ENCODE measurements at places on chromosomes 4 and X.

DNA sequence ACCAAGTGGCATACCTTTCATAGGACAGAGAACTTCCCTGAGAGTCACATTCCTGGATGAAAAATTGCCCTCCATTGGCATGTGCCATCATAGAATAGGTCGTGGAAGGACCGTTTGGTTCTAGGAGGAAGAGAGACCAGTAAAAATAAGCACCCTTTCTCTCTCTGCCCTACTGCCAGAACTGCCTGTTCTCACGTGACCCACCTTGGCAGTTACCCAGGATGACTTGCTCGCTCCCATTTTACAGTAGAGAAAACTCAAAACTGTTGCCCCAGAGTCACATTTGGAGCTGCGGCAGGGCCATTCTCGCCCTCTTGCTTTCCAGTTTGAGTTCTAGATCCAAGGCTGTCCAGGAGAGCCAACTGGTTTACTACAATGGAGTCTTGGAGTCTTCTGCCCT lies 1.1 kb upstream of the NLGN3 start:
- DNase-seq, result no peak

- no peak for DNase-seq
Observed at GRCh38 chrX:11465648-11466411, 172.6 kb downstream of the AMELX start.

- no peak for DNase-seq
Observed at GRCh38 chr4:97396097-97396496, 747.2 kb downstream of the STPG2 start.

- no peak for DNase-seq
Observed at GRCh38 chr4:15027921-15028435, 25.7 kb downstream of the CPEB2 start.

DNA sequence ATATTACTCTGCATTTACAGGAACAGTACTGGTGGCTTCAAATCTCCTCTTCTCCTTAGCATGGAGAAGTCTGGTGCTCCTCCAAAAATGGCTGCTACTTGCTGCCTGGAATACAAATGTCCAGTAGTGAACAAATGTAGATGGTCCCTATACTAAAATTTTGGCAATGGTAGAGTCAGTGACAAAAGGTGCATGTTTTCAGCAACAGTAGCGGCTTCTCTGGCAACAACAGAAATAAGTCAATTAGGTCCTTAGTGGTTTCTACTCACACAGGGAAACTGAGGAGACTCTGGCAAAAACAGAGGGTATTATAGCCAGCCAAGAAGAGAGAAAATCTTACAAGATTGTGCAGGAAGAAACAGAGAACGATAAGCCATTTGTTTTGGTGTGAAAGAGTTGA lies 1368.4 kb upstream of the ADGRL3 start:
- DNase-seq, result no peak

DNA sequence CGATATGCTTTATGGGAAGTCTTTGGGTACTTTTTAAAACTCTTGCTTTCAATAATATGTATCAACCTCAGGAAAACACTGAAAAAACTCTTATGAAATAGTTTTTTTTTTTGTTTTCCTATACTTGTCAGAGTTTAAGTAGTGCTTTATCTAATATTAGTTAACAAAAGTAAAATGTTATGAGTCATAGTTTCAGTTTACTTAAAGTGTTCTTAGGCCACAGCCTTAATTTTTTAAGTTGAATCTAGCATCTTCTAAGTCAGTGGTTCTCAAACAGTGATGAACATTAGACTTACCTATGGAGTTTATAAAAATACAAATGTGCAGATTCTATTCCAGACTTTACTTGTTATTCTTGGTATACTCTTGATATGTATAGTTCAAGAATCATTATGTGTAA lies 26.3 kb upstream of the ADGRL3 start:
- no peak for DNase-seq

GRCh38 chr4:158042591-158043030 lies 130.2 kb downstream of the GASK1B start:
- DNase-seq, result peak; percentile 93

DNA sequence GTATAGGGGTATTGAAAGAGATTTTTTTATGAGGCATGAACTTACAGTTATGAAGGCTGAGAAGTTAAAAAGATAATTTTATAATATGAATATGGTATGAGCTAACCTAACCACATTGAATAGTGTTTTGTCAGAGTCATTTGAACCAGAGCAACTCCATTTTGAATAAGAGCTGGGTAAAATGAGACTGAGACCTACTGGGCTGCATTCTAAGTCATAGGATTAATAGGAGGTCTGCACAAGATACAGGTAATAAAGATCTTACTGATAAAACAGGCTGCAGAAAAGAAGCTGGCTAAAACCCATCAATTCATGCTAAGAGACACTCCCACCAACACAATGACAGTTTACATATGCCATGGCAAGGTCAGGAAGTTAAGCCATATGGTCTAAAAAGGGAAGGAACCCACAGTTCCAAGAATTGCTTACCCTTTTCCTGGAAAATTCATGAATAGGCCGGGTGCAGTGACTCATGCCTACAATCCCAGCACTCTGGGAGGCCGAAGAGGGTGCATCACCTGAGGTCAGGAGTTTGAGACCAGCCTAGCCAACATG lies 209.2 kb downstream of the TECRL start:
- DNase-seq, result no peak

DNA sequence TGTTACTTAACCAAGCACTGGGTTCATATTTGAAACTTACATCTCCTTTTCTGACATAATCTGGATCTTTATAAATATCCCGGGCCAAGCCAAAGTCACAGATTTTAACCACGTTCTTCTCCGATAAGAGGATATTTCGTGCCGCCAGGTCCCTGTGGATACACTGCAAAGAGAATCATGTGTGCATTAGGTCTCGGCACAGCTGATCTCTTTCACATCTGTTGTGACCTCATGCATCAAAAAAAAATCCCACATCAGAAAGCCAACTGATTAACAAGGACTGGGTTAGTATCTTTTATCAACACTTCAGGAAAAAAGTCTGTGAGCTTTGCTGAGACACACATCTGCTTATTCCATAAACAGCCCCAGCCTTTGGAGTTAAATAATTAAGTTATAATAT lies 35.5 kb downstream of the KDR start:
- no peak for DNase-seq

GRCh38 chr4:7206911-7207567 lies 14.7 kb downstream of the SORCS2 start:
- DNase-seq, result peak; percentile 51

- no peak for DNase-seq
Observed at GRCh38 chr4:67616478-67616877, 58.0 kb downstream of the STAP1 start.

DNA sequence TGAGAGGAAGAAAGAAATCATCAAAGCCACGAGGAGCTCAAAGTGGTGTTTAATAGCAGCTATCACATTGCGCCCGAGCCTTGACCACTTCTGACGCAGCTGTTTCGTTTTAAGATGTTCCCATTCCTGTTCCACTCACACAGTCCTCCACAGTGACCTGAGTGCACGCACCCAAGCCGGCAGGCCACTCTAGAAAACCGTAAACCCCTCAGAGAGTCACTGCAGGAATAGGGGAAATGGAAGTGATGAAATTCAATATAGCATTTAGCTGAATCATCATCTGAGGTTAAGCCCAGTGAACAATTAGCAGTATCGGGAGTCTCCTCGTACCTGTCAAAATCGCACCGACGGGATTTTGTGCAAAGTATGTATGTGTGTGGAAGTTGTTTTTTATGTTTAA lies 17.9 kb upstream of the HAND2 start:
- DNase-seq, result no peak

GRCh38 chr4:83282049-83282535 lies 2.5 kb downstream of the COQ2 start:
- DNase-seq, result peak; percentile 27

- DNase-seq, result no peak
Observed at GRCh38 chr4:109199585-109199984, 102.9 kb downstream of the COL25A1 start.

- no peak for DNase-seq
Observed at GRCh38 chrX:40573763-40574162, 7.0 kb upstream of the ATP6AP2 start.

DNA sequence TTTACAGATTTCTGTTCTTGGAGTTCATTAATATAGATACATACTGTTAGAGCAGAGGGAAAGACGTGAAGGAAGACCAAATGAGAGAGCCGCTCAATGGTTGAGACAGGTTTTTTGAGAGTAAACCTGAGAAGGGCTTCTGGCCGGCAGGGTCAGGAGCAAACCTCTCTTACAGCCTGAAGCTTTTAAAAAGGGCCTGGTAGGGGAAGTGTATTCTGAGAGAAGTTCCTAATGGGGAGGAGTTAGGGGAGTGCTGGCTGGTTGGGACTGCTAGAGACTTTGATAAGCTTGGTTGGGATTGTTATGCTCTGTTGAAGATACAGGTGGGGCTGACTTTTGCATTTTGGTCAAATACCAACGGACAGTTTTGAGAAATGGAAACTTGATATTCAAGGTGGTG lies 186.8 kb upstream of the PABPC4L start:
- DNase-seq, result no peak

DNA sequence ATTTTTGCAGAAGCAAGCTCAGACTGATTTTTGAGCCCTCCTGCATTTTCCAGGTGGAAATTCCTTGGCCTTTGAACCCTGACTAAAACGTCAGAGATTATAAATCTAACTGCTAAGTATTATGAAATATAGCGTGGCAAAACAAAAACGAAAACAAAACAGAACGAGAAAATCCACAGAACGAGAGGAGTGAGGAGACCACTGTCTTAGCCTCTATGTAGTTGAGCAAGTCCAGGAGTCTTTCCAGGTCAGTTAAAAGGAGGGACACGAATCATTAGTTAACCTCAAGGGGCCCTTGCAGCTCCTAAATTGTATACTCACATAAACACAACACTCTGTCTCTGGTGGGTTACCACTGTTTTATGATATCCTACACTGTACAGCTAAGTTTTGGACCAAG lies 80.2 kb downstream of the SYNPO2 start:
- no peak for DNase-seq

DNA sequence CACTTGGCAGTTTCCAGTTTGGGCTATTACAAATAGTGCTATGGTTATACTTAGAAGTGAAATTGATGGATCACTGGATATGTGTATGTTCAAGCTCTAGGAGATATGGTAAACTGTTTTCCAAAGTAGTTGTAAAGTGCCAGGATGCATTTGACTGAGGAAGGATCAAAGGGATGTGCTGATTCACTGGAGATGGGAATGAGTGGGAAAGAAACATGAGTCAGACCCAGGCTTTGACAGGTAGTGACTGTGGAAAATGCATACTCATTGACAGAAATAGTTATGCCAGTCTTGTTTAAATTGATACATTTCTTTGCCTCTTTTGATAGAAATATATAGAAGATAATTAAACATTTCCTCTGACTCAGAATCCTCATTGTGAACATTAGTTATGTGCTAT lies 77.9 kb downstream of the CEP135 start:
- no peak for DNase-seq

GRCh38 chr4:75496406-75496805 lies 17.8 kb downstream of the RCHY1 start:
- DNase-seq, result no peak

- no peak for DNase-seq
Observed at GRCh38 chr4:40991908-40992307, 222.4 kb downstream of the APBB2 start.

GRCh38 chr4:3203971-3204431 lies 45.0 kb upstream of the MSANTD1 start:
- DNase-seq, result peak; percentile 27

- no peak for DNase-seq
Observed at GRCh38 chr4:150297861-150298474, 219.7 kb downstream of the DCLK2 start.

- DNase-seq, result no peak
Observed at GRCh38 chrX:94365736-94366135, 691.7 kb downstream of the FAM133A start.

GRCh38 chr4:144174401-144175067 lies 34.0 kb upstream of the GYPA start:
- DNase-seq, result peak; percentile 9

DNA sequence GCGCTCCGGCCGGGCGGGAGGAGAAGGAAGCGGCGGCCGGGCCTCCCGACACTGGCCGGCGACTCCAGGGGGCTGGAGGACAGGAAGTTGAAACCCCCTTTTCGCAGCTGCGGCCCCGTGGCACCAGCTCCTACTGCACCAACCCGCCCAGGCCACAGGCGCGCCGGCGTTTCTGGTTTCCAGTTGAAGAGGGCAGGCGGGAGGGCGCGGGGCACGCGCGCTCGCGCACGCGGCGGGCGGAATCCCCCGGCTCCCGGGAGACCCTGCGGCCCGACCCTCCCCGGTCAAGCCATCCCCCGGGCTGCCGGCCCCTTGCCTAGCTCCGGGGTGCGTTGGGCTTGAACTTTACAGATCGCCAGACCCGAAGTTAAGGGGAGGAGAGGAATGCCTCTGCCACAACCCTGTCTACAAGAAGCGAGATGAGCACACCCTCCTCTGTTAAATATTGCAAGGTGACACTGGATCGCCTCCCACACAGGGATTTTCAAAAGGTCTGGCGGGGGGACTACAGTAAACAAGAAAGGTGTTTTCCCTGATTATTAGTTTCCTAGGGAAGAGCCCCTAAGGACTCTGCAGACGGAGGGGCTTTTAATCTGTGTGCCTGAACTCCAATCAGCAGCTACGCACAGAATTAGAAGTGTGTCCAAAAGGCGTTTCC lies 1.4 kb downstream of the ELOVL6 start:
- DNase-seq, result no peak

DNA sequence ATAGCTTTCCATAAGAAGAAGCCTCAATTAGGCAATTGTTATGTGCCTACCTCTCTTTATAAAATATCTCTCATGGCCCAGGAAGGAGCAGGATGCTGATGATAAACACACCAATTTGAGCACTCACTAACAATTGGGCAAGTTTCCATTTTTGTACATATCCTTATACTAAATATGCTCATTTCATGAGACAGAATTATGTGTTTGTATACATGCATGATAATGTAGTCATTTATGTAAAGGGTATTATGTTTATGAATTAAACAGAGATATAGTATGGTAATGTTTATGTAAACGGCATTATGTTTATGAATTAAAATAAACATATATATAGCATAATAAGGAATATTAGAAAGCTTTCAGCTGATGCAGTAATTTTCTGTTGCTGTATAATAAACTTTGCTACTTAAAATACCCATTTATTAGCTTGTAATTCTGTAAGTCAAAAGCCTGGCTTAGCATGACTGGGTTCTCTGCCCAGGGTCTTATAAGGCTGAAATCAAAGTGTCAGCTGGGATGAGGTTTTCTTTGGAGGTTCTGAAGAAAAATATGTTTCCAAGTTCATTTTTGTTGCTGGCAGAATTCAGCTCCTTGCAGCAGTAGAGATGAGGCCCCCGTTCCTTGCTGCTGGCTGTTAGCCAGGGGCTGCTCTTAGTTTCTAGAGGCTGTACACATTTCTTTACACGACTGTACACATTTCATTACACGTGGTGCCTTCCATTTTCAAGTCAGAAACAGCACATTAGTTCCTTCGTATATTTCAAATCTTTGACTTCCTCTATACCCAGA lies 89.0 kb downstream of the GLRA2 start:
- no peak for DNase-seq

- DNase-seq, result no peak
Observed at GRCh38 chr4:107044170-107044569, 8.1 kb upstream of the DKK2 start.
